ENCODE measurements at places on chromosomes 11 and 22.

- no peak for DNase-seq
Observed at GRCh38 chr11:43786016-43786415, 94.6 kb upstream of the ALKBH3 start.

DNA sequence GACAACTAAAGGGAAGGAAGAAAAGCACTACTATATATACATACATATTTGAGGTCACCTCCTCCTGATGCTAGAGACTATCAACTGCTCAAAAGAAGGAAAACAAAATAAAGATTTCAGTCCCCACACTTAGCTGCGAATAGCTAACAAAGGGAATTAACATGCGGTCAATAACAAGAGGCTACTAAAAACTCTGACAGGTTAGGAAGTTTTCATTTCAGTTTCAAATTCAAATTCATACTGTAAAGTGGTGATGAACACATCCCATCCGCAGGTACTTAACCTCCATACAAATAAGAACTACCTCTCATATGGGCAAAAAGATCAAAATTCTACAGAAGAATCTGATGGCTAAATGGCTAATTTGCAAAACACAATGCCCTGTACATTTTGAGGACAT, 2.6 kb downstream of the NAP1L4 start:
- no peak for DNase-seq

GRCh38 chr11:17476317-17477083, at the start of gene ABCC8:
ABCC8 (minus strand) TSS chr11:17476845; CDS start chr11:17476776, 69 bp downstream.
- DNase-seq, result no peak

- no peak for DNase-seq
Observed at GRCh38 chr11:11318461-11318860, 34.6 kb downstream of the CSNK2A3 start.

- no peak for DNase-seq
Observed at GRCh38 chr22:37739611-37740049, 42.8 kb downstream of the TRIOBP start.
